ENCODE measurements at places on chromosomes 7 and 10.

DNA sequence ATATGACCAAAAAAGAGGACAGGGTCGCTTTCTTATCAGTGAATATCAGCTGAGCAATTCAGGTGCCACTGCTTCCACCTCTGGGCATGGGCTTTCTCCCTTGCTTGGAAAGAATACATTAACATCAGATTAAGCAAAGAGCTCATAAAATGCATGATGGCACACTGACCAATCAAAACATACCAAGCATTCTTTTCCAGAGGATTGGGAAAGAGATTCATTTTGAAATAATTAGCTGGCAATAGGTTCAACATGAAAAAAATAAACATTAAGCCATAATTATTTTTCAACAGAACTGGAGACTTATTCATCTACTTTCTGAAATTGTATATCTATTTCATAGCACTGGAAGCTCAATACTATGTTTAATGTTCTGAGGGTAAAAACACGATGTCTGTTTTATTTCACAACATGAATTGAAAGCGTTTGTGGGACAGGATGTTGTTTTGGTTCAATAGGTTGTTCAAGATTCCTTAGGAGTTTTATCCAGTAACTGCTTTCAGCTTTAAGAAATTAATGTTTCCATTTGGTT is 53.2 kb downstream of the TFAM start:
- DNase-seq, result no peak

GRCh38 chr10:25084447-25084846 is 68.0 kb downstream of the THNSL1 start:
- no peak for DNase-seq

DNA sequence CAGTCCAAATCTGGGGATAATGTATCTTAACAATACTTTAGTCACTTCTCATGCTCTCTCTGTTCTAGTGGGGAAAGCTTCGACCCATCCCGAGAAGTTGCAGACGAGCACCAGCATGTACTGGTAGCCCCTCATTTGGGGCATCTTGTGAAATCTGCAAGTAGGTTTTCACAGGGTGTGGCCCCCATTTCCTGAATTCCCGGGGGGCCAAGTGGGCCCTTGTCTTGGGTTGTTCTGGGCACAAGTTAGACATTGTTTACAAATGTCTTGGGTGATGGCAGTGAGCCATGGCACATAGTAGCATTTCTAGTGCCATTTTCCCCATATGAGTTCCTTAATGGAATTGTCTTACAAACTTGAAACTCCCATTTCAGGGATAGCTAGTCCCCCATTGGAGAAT is 216.7 kb upstream of the KCND2 start:
- no peak for DNase-seq

GRCh38 chr10:110107887-110108286 is 99.5 kb upstream of the MXI1 start:
- no peak for DNase-seq

DNA sequence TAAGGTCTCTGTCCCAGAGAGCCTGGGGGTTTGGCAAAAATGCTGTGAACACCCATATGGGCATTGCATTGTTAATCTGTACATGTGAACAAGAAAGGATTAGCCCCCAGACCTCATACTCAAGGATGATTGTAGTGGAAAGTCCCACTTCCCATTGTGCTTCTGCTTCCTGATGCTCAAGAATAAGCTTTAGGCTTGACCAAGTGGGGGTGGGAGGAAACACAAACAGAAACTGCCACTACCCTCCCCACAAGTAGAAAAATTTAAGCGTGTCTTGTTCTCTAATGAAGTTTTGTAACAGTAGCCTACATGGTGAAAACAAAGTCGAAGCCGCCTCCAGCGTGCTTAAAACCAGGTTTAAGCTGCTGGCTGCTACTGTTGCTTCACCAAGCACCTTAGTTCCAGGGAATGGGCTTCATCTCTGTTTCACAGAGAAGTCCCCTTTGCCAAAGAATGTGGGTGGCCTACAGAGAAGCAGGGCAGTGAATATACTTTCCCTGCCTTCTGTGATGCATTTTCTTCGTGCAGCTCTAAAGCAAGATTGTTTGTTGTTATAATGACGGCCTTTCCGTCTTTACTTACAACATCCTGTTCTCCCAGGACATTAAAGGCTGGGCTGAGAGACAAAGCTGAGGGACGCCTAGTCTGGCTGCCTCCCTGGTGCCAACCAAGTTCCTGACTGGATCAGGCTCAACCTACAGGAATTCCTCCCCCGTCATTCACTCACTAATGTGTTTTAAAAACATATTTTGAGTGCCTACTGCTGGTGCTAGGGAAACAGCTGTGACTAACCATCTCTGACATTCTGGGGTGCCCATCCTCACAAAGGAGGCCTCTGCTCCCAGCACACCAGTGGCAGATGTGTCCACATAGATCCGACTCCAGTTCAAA is 32.1 kb upstream of the CCSER2 start:
- no peak for DNase-seq

DNA sequence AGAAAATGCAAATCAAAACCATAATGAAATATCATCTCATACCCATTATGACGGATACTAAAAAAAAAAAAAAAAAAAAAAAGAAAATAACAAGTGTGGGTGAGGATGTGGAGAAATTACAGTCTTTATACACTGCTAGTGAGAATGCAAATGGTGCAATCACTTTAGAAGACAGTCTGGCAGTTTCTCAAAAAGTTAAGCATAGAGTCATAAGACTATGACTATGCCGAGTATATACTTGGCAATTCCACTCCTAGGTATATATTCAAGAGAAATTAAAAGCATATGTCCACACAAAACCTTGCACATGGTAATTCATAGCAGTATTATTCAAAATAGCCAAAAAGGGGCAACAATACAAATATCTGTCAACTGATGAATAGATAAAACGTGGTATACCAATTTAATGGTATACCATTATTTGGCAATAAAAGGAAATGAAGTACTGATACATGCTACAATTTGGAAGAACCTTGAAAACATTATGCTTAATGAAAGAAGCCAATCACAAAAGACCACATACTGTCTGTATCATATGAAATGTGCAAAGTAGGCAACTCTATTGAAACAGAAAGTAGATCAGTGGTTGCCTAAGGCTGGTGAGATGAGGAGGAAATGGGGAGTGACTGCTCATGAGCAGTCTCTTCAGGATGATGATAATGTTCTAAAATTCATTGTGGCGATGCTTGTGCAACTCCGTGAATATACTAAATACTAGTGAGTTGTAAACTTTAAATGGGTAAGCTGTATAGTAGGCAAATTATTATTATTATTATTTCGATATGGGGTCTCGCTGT is 90.1 kb upstream of the NANOS1 start:
- DNase-seq, result no peak

- no peak for DNase-seq
Observed at GRCh38 chr7:16174253-16174652, 247.1 kb downstream of the CRPPA start.

DNA sequence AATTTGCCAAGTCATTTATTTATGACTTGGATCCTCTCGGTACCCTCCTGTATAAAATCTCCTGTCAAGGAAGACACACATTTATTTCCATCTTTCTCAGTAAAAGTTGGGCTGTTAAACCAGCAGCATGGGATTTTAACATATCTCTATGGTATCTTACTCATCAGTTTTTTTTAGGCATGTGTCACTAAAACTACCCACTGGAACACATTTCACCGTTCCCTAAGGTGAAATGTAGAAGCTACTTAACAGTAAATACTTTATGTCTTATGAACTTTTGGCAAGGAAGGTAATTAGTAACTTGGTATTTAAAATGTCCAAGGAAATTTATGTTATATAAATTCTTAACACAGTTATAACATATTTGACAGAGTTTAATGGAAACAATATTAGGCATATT is 152.5 kb upstream of the HDAC9 start:
- no peak for DNase-seq

DNA sequence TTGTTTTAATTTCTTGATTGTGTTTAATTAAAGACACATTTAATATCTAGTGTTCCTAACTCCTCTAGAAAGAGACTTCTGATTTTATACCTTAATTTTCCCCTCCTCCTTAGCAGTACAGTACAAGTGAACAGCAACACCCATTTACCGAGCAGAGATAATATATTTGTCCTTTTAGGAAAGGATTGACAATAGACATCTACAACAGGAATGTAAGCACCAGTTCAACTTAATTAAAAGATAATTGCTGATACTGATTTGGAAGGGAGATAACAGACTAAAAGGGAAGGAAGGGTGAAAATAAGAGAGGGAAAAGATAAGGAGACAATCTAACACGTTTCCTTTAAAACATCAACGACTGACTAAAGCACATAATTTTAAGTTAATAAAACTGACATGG is 119.3 kb downstream of the SRPK2 start:
- DNase-seq, result peak; percentile 11

DNA sequence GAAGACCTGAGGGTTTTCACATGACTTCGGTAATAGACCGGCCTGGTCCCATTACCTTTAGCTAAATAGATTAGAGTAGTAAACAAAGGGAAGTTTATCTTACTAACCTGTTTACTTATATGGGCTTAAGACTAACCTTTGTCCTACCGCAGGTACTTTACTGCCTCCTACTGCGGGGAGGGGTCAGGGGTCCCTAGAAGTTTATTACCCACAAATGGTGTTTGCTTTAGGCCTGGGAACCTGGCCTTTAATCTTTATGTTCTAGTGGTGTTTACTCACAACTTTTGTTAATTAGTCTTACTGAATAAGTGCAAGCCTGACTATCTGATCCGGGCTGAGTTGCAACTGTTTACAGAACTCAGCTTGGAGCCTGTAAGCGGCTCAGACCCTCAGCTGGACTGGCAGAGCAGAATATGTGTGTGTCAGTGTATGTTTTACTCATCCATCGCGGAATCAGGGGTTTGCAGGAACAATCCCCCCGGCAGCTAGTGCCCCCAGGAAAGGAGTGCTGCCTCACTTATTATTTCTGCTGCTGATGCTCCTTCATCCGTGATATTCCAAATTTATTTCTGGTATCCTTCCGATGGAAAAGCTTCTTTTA is 578.9 kb upstream of the SEMA3D start:
- no peak for DNase-seq

DNA sequence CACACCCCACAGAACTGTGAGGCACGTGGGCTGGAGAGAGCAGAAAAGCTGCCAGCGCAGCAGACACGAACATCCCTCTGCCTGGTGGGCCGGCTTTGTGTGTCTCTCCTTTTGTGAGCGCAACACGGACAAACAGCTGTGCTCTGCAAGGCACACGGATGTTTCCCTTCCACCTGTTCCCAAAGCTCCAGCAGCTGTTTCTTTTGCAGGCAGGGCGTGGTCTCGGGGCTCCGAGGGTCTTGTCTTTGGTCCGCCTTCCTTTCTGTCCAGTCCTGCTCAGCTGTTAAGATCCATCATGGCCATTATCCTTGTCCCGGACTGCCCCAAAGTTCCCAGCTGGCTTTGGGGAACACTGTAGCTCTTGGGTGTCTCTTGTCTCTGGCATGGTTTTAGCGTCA is 32.7 kb upstream of the SH2B2 start:
- DNase-seq, result no peak

GRCh38 chr7:104482362-104483037 is 154.1 kb downstream of the LHFPL3 start:
- no peak for DNase-seq

GRCh38 chr7:25926009-25926408 is 226.0 kb upstream of the NFE2L3 start:
- DNase-seq, result no peak

DNA sequence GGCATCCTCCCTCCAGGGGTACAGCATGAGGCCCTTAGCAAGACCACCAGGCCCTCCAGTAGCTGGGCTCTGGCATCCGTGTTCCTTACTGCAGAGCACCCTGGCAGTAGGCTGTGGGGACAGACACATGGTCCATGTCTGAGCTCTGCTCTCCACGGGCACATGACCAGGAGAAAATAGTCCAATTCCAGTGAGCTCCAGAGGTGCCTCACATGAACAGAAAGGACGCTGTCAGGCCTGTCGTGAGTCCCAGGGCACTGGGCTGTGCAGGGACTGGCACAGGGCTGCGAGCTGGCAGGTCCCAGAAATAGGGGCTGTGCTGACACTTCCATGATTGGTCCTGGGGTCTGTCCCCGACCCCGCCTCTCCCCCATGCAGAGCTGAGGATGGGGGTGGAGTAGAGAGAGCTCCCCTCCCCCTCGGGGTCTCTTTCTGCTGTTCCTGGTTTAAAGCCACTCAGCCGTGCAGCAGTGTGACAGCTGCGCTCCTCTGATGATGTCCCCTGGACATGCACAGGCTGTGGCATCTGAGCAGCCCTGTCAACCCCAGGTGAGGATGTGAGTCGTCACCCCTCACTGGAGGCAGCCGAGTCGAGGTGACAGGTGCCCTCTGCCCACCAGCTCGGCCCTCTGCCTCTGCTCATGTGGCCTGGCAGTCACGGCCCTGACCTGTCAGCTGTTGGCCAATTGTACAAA is 25.2 kb upstream of the ZNF488 start:
- no peak for DNase-seq
